ENCODE measurements at places on chromosomes 3 and 15.

- DNase-seq, result no peak
Observed at GRCh38 chr3:168581771-168582225, 486.1 kb upstream of the GOLIM4 start.

DNA sequence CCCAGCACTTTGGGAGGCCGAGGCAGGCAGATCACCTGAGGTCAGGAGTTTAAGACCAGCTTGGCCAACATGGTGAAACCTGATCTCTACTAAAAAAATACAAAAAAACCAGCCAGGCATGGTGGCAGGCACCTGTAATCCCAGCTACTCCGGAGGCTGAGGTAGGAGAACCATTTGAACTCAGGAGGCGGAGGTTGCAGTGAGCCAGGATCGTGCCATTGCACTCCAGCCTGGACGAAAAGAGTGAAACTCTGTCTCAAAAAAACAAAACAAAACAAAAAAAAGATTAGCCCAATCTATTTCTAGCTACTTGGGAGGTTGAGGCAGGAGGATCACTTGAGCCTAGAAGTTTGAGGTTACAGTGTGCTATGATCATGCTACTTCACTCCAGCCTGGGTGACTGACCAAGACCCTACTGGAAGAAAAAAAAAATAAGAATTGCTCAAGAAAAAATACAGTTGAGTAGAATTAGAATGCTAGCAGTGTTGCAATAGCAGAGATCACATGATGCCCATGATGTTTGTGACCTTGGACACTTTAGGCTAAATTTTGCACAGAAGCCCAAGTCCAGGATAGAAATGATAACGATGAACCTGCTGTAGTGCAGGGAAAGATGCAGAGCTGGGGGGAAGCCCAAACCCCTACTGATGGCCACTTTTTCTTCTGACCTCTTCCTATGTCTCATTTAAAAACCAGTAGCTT is 162.2 kb downstream of the LPP start:
- no peak for DNase-seq

- DNase-seq, result peak; percentile 28
Observed at GRCh38 chr3:122921791-122922651, 105.5 kb downstream of the SEMA5B start.

- no peak for DNase-seq
Observed at GRCh38 chr3:6739288-6739687, 121.6 kb upstream of the GRM7 start.

- no peak for DNase-seq
Observed at GRCh38 chr15:62269504-62269903, 104.4 kb upstream of the C2CD4B start.

DNA sequence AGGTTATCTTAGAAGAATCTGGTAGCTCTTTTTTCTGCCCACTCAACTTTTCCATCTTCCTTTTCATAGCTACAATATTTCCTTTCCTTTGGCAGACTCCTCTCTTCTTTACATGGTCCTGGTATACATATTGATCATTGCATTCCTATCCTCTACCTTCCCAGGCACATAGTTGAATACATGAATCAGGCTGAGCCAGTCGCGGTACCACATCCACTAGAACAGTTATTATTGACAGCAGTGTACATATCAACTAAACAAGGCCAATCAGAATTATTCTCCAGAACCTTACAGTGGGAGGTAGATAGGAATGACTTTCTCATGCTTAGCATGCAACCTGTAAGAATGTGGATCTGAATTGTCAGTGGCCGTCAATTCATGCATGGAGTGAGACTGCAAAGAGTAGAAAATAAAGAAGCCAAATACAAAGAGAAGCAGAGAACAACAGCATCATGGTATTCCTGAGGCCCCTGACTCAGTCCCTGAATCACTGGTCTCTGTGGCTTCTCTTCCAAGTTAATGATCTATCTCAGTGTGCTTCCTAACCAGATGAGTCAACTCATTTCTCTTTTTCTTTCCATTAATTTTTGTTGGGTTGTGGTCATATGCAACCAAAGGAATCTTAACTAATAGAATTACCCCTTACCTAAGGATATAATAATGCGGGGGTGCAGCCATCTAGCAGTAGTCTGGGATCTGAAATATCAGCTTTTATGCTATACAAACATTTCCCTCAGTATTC is 60.9 kb upstream of the DCBLD2 start:
- no peak for DNase-seq

DNA sequence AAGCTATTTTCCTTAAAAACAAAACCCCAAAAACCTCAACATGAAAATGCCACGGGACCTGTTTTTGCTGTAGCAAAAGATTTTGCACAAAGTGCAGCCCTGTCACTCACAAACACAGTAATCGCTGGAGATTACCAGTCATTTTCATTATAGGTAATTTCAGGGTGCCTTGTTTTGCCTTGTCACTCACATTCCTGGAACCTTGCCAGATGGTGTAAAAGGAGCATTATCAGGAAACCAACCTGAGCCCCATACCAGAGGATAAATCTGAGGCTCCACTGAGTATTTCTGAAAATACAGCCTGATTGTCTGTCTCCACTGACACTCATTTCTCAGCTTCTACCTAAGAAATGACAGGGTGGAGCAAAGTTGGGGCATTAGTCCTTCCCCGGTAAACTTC is 791.3 kb upstream of the LMCD1 start:
- no peak for DNase-seq

DNA sequence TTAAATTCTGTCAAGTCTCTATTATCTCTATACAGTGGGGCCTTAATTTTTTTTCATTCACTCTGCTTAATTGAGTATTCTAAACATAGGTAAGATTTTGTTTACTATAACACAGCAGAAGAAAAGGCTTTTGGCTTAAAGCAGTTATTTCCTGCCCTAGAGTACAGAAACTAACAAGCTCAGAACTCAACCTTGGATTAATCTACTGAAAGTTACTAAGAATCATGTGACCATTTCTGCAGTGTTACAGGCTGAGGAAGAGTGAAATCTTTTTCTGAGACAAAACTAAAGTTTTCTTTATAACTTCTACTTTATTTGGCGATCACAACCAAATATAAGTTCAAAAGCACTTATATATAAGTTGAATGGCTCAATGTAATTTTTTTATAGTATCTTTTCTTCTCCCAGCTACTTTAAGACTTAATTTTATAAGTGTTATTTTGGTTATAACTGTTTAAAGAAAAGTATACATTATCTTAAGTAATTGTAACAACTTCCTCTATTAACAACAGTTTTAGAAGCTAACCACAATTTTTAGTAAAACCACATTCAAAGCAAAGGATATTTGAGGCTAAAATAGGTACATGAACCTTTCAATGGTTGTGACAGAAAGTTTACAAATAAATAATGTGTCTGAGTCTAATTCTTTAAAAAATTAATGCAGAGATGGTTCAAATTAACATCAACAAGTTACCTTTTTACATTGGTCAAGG is 240.6 kb upstream of the NAALADL2 start:
- DNase-seq, result no peak

DNA sequence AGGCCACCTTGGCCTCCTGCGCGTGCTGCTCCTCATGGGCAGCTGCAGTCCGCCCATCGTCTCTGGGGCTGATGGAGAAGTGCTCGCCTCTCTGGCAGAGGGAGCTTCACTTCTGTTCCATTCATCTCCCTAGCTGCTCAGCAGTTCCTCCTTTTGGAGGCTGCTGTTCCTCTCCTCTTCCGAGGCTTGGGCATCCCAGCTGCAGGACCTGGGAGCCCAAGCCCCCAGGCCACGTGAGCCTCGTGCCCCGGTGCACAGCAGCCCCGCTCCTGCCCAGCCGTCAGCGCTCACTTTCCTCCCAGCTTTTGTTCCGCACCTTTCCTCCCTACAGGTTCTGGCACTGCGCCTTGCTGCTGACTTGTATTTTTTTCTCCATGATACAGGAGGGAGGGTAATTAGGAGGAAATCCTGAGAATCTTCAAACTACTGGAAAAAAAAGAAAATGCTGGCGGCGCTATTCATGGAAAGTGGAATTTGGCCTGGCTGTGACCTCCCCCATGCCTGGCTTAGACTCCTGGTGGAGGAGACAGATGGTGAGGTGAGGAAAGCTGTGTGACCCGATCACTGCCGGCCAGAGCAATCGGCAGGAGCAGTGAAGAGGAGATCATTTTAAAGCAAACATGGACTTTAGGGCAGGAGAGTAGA is 210.1 kb downstream of the CHST2 start:
- no peak for DNase-seq

GRCh38 chr3:25801786-25802185 is 11.9 kb downstream of the OXSM start:
- no peak for DNase-seq
